ENCODE measurements at places on chromosomes 6 and 20. TPM values are rescaled to one million over a fixed set of nuclear protein-coding genes. Genes with fewer than 3 reads are reported as not detected.

GRCh38 chr20:19440660-19441527, 228.5 kb downstream of the SLC24A3 start:
- H3K27me3 ChIP-seq = peaks cover 11% of the 10 kb centered on the region
- no peak overlapping the region for H3K4me3 ChIP-seq
- H3K27ac ChIP-seq = no peak overlapping the region
- no peak for DNase-seq
- no peaks in the 10 kb centered on the region for H3K4me1 ChIP-seq

GRCh38 chr20:13165203-13165602, 55.9 kb upstream of the ISM1 start:
- no peak for DNase-seq
- H3K4me1 ChIP-seq = peaks cover 2% of the 10 kb centered on the region
- no peaks in the 10 kb centered on the region for H3K27me3 ChIP-seq
- H3K27ac ChIP-seq = no peak overlapping the region

- H3K27me3 ChIP-seq = no peaks in the 10 kb centered on the region
- H3K4me3 ChIP-seq = no peak overlapping the region
- no peaks in the 10 kb centered on the region for H3K4me1 ChIP-seq
- H3K36me3 ChIP-seq = no peaks in the 10 kb centered on the region
- no peak overlapping the region for H3K27ac ChIP-seq
Observed at GRCh38 chr20:3218307-3218988, 9.2 kb downstream of the ITPA start.

The PHF1 gene
- 63.5 TPM for total RNA-seq

The CD24 gene
- total RNA-seq = 352 TPM

Data from neural crest cell (in vitro differentiated cells).